Left colon (tissue), 2 donors: ENCODE measurements at places on chromosomes 2 and 18.

GRCh38 chr2:221120643-221121042, 451.5 kb downstream of the EPHA4 start:
- no peak for DNase-seq

GRCh38 chr2:226943862-226944620, 108.2 kb downstream of the RHBDD1 start:
- no peak for DNase-seq

- DNase-seq = no peak
These were observed 12.0 kb downstream of the ATP6V1B1 start for GRCh38 chr2:70947556-70948184.

GRCh38 chr2:191474464-191474863, 203.5 kb upstream of the NABP1 start:
- DNase-seq = no peak

- no peak for DNase-seq
These were observed 453.2 kb upstream of the SETBP1 start for GRCh38 chr18:44227501-44227900.

GRCh38 chr2:201973305-201973928, 60.2 kb upstream of the FZD7 start:
- DNase-seq = no peak

DNA sequence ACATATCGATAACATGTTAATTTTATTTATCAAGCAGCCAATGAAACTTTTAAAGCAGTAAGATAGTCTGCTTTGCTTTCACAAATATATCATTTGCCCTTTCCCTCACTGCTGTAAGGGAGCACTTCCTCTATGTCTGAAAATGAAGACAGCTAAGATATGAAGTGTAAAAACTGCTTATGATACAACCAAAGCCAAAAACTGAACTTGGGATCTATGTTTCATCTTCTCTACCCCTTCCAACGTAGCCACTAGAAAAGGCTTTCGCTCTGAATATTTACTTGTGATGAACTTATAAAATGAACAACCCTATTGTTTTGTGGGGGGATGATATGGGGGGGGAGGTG, 140.3 kb downstream of the TCF4 start:
- DNase-seq = no peak

GRCh38 chr2:84495539-84496146, 20.7 kb upstream of the DNAH6 start:
- DNase-seq = no peak

DNA sequence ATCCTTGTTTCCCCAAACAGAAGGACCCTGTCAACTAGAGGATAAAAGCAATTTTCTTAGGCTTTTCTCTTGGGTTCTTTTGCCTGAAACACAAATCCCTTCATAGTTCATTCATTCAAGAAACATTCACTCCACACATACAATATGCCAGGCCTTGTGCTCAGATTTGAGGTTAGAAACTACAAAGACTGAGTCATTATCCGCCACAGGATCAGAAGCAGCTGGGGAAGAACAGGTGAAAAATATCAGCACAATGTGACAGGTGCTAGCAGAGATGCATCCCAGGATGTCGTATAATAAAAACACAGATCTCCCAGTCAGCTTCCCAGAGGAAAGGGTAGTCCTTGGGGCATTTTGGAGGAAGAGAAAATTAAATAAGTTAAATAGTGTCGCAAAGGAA, 172.4 kb downstream of the LRATD1 start:
- no peak for DNase-seq

DNA sequence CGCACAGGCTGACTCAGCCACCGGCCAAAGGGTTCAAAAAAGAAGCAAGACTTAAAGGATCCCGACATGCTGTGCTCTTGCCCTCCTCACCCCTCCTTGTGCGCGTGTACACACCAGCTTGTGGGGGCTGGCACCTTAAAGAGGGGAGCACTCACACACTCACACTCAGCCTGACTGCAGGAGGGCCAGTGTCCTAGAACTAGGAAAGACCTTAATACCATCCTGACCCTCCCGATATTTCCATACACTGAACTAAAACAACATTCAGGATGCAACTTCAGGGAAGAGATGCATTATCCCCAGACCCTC, 5.6 kb downstream of the PKDCC start:
- no peak for DNase-seq

DNA sequence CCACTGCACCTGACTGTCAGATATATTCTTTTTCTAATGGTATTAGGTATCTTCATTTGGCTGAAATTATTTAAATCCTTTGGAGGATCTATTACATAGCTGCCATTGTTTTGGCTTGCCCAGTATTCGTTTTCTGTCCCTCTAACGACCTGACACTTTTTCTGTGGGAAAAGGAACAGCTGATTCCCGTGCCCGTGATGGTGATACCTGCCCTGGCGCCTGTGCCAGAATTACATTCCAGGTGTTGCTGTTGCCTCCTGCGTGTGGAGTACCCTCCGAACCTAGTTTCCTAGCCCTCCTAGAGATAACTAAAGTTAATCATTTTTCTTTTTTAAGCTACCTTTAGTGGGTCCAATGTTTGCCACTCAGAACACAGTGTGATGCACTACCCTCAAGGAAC, 14.0 kb downstream of the HOXD1 start:
- no peak for DNase-seq

- DNase-seq = no peak
These were observed 12.1 kb upstream of the MAPRE2 start for GRCh38 chr18:35029103-35029502.

DNA sequence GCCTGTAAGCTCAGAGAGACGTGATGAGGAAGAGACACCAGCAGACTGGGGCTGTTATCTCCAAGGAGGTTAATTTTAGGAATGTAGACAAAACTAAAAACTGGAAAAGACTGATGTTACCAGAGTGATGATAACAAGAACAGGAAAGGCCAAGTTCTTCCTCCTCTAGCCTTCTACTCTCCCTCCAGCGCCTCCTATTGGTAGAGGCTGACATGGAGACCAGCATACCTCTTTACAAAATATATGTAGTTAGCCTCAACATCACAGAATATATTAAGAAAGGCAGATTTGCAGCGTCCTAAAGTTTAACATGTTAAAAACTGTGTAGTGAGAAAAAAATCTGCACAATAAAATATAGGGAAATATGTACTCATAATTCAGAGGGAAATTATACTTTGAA, 66.0 kb downstream of the TCF4 start:
- DNase-seq = no peak

DNA sequence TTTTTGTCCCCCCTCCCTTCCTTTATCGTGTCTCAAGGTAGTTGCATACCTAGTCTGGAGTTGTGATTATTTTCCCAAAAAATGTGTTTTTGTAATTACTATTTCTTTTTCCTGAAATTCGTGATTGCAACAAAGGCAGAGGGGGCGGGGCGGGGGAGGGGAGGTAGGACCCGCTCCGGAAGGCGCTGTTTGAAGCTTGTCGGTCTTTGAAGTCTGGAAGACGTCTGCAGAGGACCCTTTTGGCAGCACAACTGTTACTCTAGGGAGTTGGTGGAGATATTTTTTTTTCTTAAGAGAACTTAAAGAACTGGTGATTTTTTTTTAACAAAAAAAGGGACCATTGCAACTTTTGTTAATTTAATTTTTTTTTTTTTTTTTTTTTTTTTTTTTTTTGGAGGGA, 2.1 kb downstream of the SOX11 start:
- no peak for DNase-seq

GRCh38 chr2:17804358-17804757, 11.9 kb upstream of the MSGN1 start:
- no peak for DNase-seq

DNA sequence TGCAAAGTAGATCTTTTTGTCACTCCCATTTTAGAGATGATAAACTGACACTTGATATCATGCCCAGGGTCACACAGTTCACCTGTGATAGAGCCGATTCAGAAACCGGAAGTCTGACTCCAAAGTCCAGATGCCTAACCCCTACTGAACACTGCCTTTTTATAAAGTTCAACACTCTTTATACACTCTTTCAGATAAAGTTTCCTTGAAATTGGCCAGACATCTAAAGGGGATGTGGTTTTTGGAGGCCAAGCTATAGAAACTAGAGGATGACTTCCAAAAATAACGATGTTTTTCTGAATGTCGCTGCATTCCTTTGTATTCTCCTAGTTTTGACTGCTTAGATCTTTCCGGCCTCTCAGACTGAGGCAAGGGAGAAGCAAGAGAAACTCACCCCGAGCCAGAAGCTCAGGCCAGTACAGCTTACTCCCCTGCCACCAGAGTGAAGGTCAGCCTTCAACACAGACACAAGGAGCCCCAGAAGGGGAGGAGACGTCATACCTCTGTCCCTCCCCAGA, 61.8 kb downstream of the NRP2 start:
- no peak for DNase-seq

DNA sequence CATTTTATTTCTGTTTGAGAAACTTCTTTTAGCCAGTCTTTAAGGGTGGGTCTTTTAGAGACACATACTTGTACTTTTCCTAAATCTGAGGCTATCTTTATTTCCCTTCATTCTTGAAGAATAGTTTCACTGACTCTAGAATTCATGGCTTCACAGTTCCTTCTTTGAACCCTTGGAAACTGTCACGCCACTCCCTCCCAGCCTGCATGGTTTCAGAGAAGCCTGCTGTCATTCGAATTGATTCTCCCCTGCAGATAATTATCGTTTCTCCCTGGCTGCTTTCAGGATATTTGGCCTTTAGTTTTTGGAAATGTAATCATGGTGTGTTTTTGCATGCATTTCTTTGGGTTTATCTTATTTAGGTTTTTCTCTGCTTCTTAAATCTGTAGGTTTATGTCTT, 72.0 kb upstream of the REV1 start:
- DNase-seq = no peak

GRCh38 chr2:223093436-223094241, 41.6 kb downstream of the KCNE4 start:
- no peak for DNase-seq

GRCh38 chr2:209463226-209463625, 39.4 kb downstream of the MAP2 start:
- DNase-seq = no peak

GRCh38 chr2:30721241-30721640, 86.0 kb downstream of the CAPN13 start:
- DNase-seq = no peak

GRCh38 chr18:59576541-59577385, 120.5 kb downstream of the CCBE1 start:
- no peak for DNase-seq

- no peak for DNase-seq
These were observed 143.3 kb downstream of the FTCDNL1 start for GRCh38 chr2:199707593-199708185.

DNA sequence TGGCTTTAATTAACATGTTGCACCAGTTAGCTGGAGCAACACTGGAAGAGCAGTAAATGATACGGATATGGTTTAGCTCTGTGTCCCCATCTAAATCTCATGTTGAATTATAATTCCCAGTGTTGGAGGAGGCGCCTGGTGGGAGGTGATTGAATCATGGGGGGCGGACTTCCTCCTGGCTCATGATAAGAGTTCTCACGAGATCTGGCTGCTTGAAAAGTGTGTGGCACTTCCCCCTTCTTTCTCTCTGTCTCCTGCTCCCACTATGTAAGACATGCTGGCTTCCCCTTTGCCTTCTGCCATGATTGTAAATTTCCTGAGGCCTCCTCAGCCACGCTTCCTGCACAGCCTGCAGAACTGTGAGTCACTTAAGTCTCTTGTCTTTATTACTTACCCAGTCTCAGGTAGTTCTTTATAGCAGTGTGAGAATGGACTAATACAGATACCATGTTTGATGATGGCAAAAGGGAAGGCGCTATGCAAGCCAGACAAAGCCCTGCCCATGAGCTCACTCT, 963.6 kb downstream of the SOCS6 start:
- no peak for DNase-seq

DNA sequence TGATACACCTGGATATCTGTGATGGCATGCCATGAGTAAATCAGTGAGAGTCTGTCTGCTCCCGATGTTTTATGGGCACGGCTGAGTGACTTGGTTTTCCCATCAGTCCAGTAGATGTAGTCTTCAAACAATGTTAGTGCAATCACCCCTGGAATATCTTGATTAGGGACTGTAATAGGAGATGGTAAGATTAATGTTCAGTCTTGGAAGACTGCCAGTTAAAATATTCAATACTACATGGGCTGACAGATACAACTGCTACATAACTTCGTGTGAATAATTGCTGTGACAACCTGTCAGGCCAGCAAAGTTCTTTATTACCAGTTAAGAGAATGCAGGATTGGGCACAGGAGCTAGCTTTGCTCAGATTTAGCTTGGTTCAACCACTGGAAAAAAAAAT, 1673.3 kb downstream of the LRP1B start:
- DNase-seq = no peak

- DNase-seq = no peak
These were observed 93.6 kb upstream of the FAM117B start for GRCh38 chr2:202541137-202541536.

DNA sequence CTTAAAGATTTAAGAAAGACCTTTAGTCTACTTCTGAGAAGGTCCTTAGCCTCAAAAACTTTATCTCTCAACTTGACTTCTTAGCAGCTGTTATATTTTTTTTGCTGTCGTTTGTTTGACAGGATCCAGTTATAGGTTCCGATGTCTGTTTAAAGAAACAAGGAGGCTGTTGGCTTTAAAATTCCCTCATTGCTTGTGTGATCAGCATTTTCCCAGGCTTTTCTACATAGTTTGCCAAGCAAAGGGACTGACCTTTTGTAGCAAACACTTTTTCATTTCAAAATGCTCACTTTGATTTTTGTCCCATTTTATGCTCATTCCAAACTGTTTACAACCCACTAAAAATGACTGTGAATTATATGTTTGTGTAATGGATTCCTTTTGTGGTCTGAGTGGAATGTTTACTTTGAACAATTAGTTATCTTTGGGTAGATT, 394.9 kb downstream of the ARHGAP15 start:
- no peak for DNase-seq

DNA sequence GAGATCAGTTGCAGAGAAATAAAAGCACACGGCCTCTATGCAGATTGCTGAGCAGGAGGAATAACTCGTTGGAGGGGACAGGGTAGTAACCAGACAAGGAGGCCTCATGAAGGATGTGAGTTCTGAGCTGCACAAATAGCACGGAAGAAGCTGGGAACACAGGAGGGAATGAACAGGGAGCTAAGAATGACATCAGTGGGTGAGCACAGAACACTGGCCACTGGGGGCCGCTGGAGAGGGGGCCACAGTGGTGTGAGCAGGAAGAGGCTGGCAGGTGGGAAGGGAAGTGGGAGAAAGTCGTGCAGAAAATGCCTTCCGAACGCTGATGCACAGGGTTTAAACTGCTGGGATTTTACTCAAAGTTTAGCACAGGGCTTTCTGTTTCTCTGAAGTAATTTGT, 61.0 kb downstream of the ZAP70 start:
- no peak for DNase-seq

GRCh38 chr2:105787376-105788318, 42.9 kb downstream of the NCK2 start:
- DNase-seq = no peak

- no peak for DNase-seq
These were observed 8.9 kb upstream of the LRRFIP1 start for GRCh38 chr2:237618449-237618848.

- no peak for DNase-seq
These were observed 5.4 kb upstream of the POU3F3 start for GRCh38 chr2:104848526-104848925.

DNA sequence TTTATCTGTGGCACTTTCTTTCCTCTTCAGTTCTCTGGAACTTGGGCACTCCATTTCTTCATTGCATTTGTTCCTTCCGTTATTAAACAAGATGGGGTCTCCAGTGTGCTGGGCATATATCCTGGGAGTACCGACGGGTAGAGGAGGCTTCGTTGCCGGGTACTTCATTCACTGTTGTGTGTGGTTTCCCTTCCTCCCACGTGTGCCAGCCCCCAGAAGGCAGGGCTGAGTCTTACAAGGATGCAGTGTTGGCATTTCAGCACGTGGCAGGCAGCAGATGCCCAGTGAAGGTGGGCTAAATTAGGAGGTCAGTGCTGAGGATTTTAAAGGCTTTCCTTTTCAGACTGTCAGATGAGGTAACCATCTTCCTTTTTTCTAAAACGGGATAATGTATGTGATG, 58.6 kb downstream of the MGAT5 start:
- no peak for DNase-seq
